Hematopoietic multipotent progenitor cell (in vitro differentiated cells): ENCODE measurements at places on chromosomes 5 and 9. TPM values are rescaled to one million over a fixed set of nuclear protein-coding genes. Genes with fewer than 3 reads are reported as not detected.

DNA sequence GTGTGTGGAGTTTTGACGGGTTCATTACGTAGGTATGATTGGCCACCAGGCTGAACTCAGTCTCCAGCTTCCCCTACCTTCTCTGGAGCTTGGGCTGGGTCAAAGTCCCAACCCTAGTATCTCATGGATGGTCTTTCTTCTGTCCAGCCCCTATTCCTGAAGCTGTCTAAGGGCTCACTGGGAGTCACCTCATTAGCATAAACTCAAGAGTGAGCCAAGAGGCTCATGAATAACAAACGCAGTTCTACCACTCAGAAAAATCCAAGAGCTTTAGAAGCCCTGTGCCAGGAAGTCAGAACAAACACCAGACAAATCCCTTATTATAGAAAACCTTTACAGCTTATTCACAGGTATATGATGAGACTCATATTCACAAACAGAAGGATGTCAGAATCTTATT is 180.3 kb upstream of the NFIL3 start:
- no peak for DNase-seq

DNA sequence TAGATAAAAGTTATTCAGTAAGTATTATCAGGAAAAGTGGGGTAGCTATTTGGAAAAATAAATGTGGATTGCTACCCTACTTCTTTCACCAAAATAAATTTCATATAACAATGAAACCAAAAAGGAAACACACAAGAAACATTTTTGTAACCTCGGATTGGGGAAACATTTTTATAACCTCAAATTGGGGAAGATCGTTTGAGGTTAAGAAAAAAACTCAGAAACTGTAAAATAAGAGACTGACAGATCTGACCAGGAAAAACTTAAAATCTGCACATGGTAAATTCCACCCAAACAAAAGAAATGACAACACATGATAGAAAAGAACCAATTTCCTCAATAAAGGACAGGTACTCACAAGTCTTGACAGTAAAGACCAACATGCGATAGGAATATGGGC is 13.5 kb downstream of the EFCAB9 start:
- DNase-seq, result no peak

DNA sequence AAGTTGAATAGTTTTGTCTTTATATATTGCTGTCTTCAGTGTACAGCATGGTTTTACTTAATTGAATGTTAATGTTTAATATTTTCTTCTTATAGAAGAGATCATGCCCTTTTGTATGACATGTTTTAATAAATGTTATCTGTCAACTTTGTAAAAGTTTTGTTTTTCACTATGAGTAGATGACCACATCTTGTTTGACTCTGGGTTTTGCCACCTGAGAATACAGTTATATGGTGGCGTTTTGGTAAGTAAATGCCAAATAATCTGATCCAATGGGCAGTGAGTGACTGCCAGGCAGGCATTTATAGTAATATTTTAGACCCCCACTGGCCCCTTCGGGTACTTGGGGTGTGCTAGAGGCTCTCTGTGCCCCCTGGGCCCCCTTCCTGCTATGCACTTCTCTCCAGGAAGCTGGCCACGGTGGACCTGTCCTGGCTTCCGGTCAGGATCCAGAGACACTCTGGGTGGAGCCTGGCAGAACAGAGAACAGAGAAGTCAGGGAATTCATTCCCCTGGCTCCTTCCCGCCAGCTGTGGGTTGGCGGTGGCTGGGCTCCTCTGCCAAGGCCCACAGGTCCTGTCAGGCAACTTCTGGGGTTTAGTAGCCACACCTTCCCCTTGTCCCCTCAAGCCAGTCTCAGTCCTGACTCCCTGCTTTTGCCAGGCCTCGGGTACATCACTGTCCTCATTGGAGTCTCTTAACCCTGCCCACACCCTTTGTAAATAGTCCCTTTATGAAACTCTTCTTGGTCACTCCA is 22.2 kb upstream of the ZBTB34 start:
- no peak for DNase-seq

DNA sequence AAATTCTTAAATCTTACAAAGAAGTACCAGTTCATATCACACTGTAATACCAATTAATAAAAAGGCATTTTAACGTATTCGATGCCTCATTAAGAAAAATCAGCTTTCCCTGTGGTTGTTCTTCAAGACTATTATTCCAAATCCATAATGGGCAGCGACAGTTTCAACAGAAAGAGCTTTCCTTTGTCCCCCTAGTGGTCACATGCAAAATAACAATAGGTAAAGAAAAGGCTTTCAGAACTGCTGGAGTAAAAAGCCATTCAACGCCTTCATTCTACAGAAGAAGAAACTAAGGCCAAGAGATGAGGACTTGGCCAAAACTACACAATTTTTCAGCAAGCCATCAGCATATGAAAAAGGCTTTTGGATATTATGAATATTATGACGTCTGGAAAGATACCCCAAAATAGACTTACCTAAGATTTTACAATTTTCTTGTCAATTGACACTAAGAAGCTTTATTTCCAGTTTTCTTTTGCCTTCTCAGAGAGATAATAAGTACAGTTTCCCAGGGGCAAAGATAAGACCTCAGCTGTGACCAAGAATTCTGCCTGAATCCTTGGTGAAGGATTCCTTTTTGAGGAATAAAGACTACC is 6.7 kb upstream of the CDH6 start:
- DNase-seq, result peak; percentile 58

DNA sequence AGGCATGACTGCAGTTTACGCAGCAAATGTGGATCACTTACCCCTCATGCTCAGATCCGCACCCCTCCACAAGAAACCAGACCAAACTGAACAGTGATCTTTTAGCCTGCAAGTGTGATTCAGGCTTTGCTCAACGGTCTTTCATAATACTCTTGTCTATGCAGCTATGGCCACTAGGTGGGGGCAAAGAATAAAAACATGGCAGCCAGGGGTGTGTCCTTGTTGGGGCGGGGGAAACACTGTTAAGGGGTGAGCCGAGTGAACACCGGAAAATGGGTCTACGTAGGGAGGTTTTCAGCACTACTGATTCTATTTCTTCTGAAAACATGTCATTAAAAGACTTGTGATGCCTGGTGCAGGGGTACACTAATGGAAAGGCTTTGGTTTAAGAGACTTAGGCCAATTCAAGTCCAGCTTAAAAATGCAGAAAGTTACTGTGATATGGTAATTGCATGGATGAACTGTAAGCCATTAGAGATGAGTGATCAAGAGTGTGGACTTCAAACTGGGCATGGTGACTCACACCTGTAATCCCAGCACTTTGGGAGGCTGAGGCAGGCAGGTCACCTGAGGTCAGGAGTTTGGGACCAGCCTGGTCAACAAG is 49.9 kb upstream of the GPR151 start:
- DNase-seq, result no peak

GRCh38 chr5:56516035-56516434 is 282.9 kb upstream of the ANKRD55 start:
- no peak for DNase-seq

DNA sequence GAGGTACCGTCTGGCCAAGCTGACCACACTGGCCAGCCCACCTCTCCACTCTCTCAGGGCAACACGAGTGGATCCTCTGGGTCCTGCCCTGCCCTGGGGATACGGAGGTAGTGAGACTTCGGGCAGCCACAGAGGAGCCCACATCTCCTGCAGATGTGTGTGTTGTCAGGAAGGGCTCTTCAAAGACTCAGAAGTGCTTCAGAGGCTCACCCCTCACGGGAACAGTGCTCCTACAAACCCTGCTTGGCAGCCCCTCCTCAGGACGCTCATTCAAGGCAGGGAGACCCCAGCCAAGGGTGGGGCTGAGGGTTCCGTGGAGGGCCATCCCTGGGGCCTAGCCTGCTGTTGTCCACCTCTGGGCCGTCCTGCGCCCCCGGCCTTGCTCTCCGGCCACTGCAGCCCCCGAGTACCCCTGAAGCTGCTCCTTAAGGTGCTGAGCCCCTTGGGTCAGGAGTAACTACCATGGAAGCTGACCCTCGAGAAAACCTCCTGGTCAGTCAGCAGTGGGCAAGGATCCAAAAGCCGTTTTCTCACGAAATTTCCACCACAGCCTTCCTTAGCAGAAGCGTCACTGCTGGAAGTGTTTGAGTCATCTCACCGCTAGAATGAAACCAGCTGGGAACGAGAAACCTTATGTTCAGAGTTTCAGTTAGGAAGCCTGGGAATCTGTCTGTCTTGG is 23.2 kb upstream of the LRRC14B start:
- DNase-seq, result no peak

DNA sequence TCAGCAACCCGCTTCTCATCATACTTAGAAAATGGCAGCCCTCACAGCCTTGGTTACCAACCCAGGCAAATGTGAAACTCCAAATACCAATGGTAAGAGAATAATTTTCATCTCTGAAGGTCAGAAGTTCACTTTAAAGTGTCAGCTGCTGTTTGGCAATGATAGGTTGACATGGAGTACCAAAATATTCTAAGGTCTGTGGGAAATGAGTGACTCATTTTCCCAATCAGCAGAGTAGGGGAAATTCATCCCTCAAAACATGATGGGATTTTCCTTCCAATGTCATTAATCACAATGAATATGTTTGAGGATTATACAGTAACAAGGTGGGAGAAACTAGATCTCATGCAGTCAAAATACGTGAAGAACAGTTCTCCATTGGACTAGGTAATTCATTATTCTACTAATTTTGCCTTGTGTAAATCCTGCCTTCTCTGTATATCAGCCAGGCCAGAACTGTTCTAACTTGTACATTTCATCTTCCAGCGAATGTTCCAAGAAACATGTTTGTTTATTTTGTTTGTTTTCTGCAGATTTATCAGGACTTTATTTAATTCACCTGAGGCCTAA is 53.1 kb upstream of the ERBIN start:
- no peak for DNase-seq

- DNase-seq, result no peak
Observed at GRCh38 chr5:31944684-31945445, 229.3 kb downstream of the GOLPH3 start.

DNA sequence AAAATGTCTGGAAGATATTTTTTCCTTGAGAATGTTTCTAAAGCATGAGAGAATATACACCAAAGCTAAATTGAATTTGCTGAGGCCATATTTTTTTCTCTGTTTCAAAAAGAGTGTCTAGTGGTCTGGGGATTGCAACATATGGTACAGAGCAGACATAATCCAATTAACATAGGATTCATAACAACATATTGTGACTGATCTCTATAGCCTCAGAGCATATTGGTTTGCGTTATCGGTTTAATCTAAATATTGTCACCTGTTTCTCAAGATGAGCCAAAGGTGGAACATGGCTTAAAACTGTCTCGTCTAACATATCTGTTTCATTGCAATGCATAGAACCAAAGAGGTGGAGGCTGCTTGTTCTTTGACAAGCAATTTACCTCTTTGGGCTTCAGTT is 3.9 kb downstream of the PPP3R2 start:
- DNase-seq, result no peak

LHX6 gene
- 0.81 TPM for total RNA-seq

GRCh38 chr5:126544087-126544740 is 50.8 kb downstream of the ALDH7A1 start:
- DNase-seq, result peak; percentile 14

NOXA1 gene
- 4.6 TPM for total RNA-seq

MTX3 gene
- total RNA-seq, result 3.0 TPM

MYMK gene
- total RNA-seq, result not detected

- DNase-seq, result no peak
Observed at GRCh38 chr9:76223749-76224340, 170.4 kb downstream of the RFK start.

- no peak for DNase-seq
Observed at GRCh38 chr9:105121861-105122430, 122.5 kb upstream of the SLC44A1 start.

GRCh38 chr5:91885291-91886265 is 502.5 kb upstream of the ARRDC3 start:
- no peak for DNase-seq

DNA sequence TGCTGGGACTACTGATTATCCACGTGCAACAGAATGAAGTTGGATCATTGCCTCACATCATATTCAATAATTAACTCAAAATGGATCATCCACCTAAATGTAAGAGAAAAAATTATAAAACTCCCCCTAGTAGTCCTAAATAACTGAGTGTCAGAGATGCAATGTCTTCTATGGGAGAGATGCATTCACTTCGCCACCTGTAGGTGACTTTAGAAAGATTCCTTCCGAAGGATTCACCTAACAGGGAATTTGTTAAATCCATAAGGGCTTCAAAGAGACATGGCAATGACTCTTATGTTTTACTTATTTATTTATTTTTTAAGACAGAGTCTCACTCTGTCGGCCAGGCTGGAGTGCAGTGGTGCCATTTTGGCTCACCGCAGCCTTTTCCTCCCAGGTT is 526.0 kb downstream of the MTRR start:
- DNase-seq, result no peak

NUTM2G gene
- total RNA-seq, result not detected

DNA sequence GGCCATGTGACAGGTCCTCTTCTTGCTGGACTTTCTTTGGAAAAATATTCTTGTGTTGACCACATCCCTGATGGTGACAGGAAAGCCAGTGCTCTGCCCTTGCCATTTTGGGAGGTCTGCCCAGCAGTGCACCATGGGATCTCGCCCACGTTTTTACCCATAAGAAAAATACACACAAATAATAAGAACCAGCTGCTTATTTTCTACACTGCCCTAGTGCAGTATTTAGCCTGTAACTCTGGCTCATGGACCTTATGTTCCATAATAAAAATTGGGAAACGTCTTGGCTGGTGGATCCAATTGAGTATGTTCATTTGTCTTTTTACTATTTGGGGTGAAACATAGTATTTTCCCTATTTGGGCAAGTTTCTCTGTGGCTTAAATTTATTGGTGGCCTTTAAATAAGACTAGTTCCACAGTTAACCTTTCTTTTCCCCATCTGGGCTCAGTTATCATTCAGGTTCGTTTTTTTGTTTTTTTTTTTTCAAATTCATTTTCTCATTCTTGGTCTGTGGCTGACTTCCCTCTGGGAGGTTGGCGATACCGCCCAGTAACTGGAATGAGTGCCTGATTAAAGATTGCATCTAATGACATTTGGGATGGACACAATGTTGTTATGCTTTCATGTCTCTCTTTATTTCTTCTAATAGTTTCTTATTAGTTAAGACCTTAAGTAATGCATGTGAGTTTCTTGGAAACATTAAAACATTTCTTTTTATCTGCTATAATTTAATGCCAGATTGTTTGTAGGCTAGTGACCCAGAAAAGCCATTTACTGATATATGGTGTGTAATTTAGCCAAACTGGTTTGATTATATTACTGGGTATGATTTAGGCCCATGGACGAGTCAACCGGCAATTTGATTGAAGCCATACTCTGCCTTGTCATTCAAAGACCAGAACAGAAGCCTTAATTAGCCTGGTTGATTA is 163.7 kb downstream of the FGF10 start:
- no peak for DNase-seq

DNA sequence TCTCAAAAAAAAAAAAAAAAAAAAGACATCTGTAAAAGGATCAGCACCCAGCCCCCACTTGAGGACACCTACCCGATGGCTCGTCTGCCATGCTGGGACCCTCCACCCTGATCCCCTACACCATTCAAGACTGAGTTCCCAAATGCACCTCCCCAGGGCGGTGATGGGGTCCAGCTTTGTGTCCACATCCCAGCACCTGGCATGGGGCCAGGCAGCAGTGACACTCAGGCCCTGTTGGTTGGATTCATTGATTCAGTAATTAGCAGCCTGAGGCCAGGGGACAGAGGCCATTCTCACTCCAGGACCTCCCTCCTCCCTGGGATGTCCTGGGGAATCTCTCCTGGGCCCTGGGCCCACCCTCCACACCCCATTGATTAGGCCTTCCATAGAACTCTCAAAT is 88.8 kb upstream of the RUFY1 start:
- no peak for DNase-seq

GRCh38 chr5:1983401-1983800 is 100.7 kb upstream of the IRX4 start:
- no peak for DNase-seq

GRCh38 chr9:95556521-95556920 is 39.8 kb upstream of the PTCH1 start:
- no peak for DNase-seq

TNFSF8 gene
- 6.7 TPM for total RNA-seq

GRCh38 chr5:60487476-60487875 is 212.5 kb downstream of the DEPDC1B start:
- DNase-seq, result no peak

ZNF367 gene
- 3.8 TPM for total RNA-seq
